CD8-positive, alpha-beta T cell (primary cell): ENCODE measurements at places on chromosomes 4 and X.

- DNase-seq = no peak
Measured at GRCh38 chrX:108264376-108264775, 172.8 kb downstream of the ATG4A start.

DNA sequence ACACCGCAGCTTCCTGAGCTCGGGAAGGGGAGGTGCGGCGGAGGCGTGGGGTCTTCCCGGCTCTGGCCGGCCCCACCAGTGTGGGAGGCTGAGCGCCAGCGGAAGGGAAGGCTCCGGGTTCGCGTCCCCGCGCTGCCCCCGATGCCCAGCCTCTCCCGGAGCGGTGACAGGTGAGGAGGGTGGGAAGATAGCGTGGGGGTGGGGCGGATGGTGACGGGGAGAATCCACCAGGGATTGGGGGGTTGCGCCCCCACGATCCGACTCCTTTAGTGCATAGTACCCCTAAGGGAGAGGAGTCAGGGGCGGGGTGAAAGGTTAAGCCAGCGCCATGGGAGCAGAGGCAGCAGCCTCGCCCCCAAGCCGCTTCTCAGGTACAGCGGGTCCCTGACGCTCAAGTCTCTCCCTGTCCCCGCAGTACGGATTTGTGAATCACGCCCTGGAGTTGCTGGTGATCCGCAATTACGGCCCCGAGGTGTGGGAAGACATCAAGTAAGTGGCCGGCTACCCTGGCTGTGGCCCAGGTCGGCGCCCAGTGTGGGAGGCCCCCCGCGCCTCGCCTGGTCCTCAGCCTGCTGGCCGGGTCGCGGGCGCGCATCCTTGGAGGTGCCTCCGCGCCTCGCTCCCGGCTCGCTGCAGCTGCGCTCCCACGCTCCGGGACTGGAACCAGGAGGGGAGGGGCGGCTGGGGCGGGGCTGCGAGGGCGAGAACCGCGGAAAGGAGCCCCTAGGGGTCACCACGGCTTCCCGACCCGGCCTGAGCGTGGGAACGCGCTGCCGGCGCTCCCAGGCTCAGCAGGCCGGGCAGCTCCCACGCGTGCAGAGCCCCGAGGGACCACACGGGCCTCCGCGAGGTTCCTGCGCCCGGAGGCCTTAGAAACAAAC is 791 bp downstream of the GUCY1B1 start:
- no peak for DNase-seq

- DNase-seq = no peak
Measured at GRCh38 chr4:8647626-8648025, 55.1 kb downstream of the CPZ start.

GRCh38 chr4:56038487-56039162 is 89.9 kb downstream of the CEP135 start:
- no peak for DNase-seq

DNA sequence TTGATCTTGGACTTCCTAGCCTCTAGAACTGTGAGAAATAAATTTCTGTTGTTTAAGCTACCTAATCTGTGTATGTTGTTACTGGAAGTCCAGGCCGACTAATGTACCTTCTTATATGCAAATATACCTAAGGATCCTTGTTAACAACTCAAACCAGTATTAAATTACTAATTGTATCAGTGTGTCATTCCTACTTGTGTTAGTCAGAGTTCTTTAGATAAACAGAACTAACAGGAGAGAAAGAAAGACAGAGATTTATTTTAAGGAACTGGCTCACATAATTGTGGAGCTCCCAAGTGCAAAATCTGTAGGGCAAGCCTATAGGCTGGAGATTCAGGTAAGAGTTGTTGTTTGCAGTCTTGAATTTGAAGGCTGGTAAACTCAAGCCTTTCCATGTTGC is 120.0 kb downstream of the ADGRL3 start:
- DNase-seq = no peak

- DNase-seq = no peak
Measured at GRCh38 chr4:144709793-144710525, 64.0 kb downstream of the HHIP start.

DNA sequence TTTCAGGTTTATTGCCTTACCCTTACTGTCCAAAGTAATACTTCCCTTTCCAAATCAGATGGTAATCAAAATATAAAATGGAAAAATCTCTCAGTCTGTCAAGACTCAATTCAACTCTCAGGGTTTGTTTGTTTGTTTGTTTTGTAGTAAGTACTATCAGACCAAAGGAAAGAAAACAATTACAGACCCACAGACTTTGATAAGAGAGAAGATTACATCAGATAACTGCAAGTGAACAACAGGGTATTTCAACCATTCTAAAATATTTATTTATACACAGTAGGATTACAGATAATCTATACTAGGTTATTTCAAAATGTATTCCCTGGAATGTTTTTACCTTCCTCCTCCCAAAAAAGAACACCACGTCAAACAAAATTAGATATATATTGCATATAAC is 28.9 kb downstream of the FBXO8 start:
- DNase-seq = no peak

- peak; percentile 70 for DNase-seq
Measured at GRCh38 chrX:48897157-48897624, 377 bp downstream of the TIMM17B start.

DNA sequence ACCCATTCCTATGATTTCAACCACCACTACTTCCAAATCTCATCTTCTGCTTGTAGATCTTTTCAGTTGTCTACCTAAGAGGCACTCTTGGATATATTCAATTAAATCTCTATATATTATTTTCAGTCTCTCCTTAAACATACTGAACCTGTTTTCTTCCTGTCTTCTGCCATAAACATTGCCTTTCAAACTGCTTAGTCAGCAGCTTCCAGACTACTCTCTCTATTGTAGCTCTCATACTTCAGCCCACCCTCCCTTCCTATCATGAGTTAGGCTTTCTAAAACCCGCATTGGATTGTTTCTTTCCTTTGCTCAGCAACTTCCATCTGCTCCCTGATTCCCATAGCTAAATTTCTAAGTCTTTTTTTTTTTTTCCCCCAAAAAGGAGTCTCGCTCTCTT is 4.5 kb downstream of the AP1AR start:
- no peak for DNase-seq

GRCh38 chrX:15215366-15215765 is 54.5 kb downstream of the ASB9 start:
- no peak for DNase-seq

GRCh38 chr4:6123976-6124375 is 76.4 kb downstream of the JAKMIP1 start:
- DNase-seq = no peak

GRCh38 chr4:38242822-38243387 is 282.7 kb downstream of the PTTG2 start:
- no peak for DNase-seq

GRCh38 chr4:82050796-82051195 is 323.0 kb downstream of the HNRNPD start:
- no peak for DNase-seq

- DNase-seq = no peak
Measured at GRCh38 chr4:150939530-150939929, 75.6 kb downstream of the LRBA start.

DNA sequence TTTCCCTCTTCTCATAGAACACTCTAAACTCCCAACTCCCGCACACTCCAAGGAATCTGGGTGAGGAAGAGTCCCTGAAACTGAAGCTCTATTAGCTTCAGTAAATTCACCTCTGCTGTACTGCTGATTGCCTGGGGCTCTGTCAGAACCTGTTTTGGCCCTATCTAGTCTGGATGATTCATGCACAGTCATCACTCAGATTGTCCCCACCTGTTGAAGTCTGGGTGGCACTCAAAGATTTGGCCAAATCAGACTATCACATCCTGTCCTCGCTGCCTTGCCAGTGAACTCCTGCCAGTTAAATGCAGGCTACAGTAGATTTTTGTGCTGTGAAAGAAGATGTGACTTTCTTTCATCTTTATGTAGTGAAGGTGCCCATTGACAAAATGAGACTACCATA is 63.5 kb upstream of the EMCN start:
- no peak for DNase-seq

DNA sequence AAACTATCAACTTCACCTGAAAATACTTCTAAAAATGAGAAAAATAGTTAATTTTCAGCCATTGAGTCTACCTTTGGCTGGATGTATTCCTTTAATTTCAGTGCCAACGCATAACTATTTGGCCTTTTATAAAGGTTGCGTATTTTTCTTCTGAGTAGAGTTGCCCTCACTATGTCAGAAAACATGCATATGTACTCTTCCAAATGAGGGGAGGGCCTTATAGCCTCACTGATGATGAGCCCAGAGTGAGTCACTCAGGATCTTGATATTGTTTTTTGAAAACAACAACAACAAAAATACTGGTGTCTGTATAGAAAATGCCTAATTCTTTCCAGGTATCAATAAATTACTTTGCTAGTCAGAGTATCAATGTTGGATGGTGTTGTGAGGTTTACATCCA is 349.3 kb downstream of the FBXO8 start:
- no peak for DNase-seq

GRCh38 chr4:22593933-22594332 is 78.1 kb upstream of the ADGRA3 start:
- DNase-seq = no peak

DNA sequence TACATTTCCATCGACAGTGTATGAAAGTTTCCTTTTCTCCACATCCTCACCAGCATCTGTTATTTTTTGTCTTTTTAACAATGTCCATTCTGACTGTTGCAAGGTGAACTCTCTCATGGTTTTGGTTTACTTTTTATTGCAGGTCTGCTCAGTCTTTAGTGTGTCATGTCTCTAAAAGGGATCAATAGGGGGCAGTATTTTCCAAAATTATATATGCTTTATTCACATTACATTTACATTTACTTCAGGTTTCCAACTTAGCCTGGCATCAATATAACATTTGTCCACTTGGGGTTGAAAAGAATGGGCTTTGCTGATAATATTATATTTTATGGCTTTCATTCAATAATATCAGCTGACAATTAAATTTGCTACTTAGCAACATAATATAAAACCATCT is 265.0 kb upstream of the SLITRK2 start:
- no peak for DNase-seq

GRCh38 chr4:158788516-158788915 is 19.7 kb downstream of the FNIP2 start:
- no peak for DNase-seq

DNA sequence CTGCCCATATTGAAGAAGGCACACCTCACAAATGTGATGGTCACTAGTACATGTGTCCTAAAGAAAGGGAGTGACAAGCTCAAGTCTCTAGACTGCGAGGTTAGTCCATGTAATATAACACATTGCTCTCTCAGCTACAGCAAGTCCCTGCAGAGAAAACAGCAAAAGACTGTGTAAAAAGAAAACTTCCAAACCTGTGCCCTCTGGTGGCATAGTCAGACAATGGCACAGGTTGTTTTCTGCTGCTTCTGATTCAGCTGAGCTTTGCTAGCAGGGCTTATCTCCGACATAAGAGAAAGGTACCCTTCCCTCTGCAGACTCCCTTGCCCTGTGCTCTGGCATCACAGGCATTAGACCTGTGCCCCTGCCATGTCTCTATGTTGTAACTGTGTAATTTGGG is 1.4 kb upstream of the SERPINA7 start:
- no peak for DNase-seq

- no peak for DNase-seq
Measured at GRCh38 chr4:95151255-95151654, 393.5 kb downstream of the BMPR1B start.

GRCh38 chr4:76706581-76706980 is 191.4 kb downstream of the SOWAHB start:
- DNase-seq = no peak

GRCh38 chr4:57051524-57051923 is 58.7 kb downstream of the IGFBP7 start:
- DNase-seq = no peak

GRCh38 chr4:113539408-113539807 is 222.1 kb downstream of the CAMK2D start:
- DNase-seq = no peak

DNA sequence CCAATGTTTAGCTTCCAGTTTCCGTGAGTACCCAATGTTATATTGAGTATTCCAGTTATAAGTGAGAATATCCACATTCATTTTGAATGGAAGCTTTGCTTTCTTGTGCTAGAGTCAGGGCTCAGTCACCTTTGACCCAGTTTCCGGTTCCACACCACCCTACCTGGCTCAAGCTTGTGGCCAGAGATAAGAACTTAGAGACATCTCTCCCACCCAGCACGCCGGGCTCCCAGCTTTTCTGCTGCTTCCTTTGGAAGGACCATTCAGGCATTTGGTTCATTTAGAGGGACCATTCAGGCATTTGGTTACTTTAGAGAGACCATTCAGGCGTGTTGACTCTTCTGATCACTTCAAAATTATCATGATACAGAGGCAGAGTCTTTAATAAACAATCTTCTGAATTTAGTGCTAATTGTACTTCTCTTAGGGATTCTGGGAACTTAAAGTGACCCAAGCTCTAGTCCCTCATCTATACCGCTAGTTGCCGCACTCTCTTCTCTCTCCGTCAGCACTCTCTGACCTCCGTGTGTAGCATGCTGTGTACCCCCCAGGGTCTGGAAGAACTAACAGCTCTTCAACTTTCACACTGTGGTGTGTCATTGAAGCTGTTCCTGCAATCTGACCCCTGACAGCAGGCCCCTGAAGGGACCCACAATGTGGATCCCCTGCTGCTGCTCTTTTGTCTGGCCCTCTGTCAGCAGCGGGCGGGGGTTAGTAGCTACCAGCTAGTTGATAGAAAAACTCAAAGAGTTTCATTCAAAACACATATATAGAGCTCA is 943.1 kb downstream of the ARAP2 start:
- no peak for DNase-seq

DNA sequence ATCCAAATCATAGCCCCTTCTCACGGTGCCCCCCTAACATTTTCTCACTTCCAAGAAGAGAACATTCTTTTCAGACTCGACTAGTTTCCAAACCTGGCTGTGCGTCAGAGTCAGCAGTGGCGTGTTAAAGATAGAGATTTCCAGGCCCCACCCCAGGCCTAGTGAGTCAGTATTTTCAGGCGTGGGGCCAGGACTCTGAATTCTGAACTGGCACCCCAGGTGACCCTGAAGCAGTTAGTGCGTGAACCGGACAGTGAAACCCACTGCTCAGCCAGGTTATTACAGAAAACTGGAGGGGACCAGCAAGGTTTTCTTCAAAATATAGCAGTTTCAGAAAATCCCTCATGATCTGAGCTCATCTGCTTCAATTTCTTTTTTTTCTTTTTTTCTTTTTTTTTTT is 35.0 kb upstream of the BCOR start:
- no peak for DNase-seq

- peak; percentile 56 for DNase-seq
Measured at GRCh38 chr4:110059556-110060191, 138.7 kb downstream of the ELOVL6 start.

DNA sequence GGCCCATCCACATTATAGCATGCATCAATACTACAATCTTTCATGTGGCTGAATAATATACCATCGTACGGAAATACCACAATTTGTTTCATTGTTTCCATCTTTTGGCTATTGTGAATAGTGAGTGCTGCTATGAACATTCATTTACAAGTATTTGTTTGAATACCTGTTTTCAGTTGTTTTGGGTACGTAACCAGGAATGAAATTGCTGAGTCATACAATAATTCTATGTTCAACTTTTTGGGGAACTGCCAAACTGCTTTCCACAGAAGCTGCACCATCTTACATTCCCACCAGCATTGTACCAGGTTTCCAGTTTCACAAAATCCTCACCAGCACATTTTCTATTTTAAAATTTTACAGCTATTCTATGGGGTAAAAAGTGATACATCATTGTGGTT is 28.5 kb upstream of the MANBA start:
- no peak for DNase-seq

GRCh38 chr4:177484613-177485021 is 42.4 kb upstream of the AGA start:
- no peak for DNase-seq
